CD4-positive, alpha-beta T cell treated with Interferon alpha-2 for 1 hour (primary cell): ENCODE measurements at places on chromosomes 7 and 10.

- DNase-seq: no peak
Observed at GRCh38 chr7:50085344-50085743, 7.7 kb downstream of the ZPBP start.

DNA sequence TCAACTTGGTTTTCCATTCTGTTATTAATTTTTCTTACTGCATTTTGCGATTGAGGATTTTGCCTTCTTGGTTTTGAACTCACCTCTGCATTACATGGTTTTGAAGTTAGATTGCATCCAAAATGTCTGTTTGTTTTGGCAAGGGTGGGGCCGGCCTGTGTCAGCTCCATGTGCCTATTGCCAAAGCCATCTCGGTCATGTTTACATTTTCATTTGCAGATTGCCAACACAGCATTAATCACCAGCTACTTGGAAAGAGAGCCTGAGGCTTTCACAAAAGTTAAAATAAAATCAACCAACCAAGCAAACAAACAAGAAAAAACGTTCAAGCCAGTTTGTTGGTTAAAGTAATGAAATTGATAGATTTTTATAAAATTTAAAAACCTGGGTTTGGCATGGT lies 695.8 kb downstream of the TYW1 start:
- DNase-seq: no peak

GRCh38 chr7:154610903-154611302 lies 392.0 kb downstream of the PAXIP1 start:
- DNase-seq: no peak

GRCh38 chr10:19904202-19904661 lies 88.0 kb downstream of the PLXDC2 start:
- DNase-seq: no peak

GRCh38 chr7:130910949-130911944 lies 177.2 kb upstream of the KLF14 start:
- DNase-seq: no peak

DNA sequence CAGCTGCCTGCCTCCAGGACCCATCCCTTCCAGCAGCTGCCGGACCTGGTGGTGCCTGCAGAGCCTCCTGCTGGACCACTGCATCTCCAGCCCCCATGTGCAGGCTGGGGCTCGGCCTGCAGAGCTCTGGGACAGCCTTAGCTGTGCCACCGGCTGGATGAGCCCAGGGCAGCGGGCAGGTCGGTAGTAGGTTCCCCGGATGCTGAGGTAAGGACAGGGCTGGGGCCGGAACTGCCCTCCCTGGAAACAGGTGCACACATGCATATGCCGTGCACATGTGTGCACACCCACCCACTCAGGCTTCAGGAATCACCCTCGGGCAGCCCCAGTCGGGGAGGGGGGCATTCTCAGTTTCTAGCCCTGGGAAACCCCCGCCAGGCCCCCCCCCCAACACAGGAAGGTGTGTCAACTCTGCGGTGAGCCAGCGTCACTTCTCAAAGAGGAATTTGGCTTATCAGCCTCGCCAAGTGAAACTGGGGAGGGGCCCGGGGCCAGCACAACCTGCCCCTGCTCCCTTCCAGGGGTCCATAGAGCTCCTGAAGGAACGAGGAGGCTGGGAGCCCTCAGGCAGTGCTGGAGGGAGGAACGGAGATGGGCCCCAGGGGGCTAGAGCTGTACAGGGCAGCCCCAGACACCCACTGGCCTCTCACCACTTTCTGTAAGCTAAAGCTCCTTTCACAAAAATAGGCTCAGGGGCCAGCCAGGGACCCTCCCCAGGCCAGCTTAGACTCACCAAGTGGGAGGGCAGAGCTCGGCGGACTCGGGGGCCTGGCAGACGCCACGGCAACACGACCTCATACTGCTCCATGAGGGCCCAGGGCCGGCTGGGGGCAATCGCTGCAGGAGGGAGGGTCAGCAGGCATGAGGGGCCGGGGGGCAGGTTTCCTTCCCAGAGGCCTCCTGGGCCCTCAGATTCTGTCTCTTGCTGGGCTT lies 1.7 kb downstream of the ADAM8 start:
- DNase-seq: peak; percentile 85

DNA sequence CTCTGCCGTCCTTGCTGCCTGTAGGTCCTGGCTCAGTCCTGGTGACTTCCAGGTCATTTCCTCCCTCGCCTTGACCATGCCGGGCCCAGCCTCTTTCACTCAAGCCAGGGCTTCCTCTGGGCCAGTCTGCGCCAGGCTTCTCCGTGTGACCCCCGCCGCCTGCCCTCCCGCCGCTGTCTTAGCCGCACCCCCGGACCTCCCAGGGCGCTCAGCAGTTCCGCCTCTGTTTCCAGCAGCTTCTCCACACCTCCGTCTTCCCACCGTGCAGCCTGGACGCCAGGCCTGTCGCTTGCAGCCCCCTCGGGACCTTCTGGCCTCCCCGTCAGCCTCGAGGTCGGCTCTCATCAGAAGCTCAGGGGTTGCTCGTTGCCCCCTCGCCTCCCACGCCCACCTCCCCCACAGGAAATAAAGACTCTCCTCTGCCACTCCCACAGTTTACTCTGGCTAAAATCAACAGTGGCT lies 123.0 kb upstream of the FZD8 start:
- DNase-seq: no peak

DNA sequence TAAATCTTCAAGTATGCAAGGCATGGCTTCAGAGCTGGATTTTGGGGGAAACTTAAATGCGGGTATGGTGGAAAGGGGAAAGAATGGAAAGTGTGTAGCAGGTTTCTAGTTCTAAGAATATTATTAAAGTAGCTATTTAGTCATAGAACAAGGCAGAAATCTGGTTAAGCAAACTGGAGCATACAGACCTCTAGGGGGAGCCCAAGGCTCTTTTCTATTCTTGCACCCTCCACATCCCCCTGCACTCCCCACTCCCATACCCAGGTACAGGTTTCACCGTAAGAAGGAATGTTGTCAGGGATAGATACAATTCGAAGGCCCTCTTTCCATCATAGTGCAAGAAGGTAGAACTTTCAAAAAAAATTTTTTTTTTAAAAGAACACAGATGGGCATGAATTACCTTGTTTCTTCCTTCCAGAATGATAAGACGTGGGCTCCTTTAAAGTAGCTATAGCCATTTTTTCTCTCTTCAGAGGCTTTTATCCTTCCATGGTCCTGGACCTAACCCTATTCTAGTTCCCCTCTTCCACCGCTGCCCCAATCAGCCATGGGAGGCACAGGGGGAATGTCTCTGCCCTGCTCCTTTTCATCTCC lies 41.5 kb upstream of the SMIM30 start:
- no peak for DNase-seq

GRCh38 chr10:44153918-44154670 lies 230.8 kb downstream of the CXCL12 start:
- no peak for DNase-seq

DNA sequence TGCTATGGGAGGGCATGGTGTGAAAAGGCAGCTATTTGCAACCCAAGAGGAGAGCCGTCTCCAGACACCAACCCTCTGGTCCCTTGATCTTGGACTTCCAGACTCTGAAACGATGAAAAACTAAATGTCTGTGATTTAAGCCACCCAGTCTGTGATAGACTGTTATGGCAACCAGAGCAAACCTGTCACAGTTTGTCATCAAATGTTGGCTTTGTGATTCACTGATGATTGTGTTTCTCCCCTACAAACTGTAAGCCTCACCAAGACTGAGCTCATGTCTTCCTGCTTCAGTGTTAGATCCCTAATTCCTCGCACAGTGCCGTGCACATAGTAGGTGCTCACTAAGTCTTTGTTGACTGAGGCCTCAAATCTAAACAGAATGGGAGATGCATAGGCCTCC lies 224.6 kb upstream of the PITRM1 start:
- DNase-seq: no peak

- DNase-seq: peak; percentile 45
Observed at GRCh38 chr10:31927884-31928548, 615 bp downstream of the ARHGAP12 start.

GRCh38 chr10:34477249-34477648 lies 337.8 kb downstream of the PARD3 start:
- no peak for DNase-seq
